ENCODE measurements at places on chromosomes 2 and 18.

- no peak for DNase-seq
These were observed 15.4 kb downstream of the UBE2F start for GRCh38 chr2:237982039-237982725.

- no peak for DNase-seq
These were observed 189.5 kb upstream of the CYRIA start for GRCh38 chr2:16855183-16855582.

DNA sequence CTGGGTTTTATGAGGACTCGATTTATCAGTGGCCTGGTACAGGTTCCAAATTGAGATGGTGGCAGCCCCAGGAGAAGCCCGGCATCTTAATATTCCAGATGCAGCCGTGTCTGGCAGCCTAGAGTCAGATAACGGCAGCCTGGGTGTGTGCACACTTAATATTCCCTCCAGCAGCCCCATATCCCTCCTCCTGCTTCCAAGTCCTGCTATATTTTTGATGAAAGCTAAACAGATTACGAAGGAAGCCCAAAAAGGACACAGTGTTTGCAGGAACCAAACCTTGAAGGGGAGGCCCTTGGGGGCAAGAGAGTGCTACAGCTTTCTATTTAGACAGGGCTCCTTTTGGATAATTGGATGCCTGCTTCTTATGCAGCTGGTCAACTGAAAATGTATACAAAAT is 25.1 kb upstream of the ALK start:
- no peak for DNase-seq

GRCh38 chr2:159009940-159010339 is 41.5 kb downstream of the TANC1 start:
- DNase-seq = no peak

DNA sequence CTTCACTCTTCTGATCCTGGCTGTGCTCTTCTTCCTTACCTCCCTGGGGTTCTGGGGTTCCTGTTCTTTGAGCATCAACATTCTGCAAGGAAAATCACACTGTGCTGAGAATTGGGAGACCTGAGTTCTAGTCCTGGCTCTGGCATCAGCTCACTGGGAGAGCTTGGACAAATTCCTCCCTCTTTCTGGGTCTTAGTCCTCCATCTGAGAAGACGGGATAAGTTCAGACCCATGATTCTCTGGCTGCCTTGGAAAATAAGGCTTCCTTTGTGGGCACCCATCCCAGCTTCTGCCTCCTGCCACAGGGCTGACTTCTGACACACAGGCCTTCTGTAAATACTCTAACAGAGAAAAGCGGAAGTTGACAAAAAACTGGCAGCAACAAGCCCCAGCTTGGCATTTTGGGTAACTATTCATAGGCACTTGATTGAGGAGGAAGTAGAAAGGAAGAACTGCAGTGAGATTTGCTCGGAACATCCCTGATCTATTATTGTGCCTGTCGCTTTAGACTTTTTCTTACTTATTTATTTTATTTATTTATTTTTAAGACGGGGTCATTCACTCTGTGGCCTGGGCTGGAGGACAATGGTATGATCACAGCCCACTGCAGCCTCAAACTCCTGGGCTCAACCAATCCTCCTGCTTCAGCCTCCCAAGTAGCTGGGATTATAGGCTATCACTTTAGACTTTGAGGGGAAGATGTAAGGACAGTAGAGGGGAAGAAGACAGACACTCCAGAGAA is 7.9 kb downstream of the PCBP1 start:
- DNase-seq = peak; percentile 91

DNA sequence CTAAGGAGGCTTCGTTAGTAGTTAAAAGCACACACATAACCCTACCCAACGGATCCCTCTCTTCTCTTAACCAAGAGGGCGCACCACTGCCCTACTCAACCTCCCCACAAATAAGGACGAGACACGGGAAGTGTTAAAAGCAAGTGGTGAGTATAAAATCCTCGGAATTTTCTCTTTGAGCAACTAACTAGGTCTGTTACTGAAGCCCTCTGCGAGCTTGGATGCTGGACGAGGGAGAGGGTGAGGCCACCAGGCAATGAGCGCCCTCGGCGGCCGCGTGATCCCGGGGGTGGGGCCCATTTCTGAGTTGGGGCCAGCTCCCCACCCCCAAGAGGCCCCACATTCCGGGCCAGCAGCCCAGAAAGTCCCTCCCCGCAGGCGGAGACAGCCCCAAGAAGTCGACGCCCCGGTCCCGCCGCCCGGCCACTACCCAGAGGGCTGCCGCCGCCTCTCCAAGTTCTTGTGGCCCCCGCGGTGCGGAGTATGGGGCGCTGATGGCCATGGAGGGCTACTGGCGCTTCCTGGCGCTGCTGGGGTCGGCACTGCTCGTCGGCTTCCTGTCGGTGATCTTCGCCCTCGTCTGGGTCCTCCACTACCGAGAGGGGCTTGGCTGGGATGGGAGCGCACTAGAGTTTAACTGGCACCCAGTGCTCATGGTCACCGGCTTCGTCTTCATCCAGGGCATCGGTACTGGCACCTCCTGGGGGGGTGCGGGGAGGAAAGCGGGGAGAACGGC is at the start of gene CYBRD1:
Gene CYBRD1 (plus strand): TSS at position 423 of the 736 bp plus-strand sequence. CDS start 72 bp downstream, at position 495.
- DNase-seq = no peak

DNA sequence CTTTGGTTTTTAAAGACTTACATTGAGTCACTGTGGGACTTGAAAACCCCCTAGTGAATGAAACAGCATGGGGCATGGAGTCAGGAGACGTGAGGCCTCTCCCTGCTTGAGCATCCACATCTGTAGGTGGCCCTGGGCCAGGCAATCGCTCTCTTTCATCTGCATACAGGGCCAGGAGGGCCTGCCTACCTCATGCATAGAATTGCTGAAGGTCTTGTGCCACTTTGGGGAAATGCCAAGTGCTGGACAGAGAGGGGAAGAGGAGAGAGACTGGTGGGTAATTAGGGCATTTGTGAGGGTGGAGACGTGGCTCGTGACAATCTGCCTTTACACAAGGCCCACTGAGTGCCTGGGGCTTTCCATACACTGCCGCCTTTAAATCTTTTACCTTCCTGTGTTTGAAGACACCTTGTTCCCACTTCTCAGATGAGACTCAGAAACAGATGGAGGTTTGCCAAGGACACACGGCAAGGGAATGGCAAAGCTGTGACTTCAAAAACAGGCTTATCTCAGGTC is 322.2 kb upstream of the HS6ST1 start:
- DNase-seq = no peak

GRCh38 chr2:10004836-10005235 is 38.5 kb upstream of the KLF11 start:
- no peak for DNase-seq

- DNase-seq = no peak
These were observed 110.9 kb downstream of the MTCL1 start for GRCh38 chr18:8816220-8816619.

GRCh38 chr2:108266218-108266617 is 22.5 kb upstream of the SULT1C2 start:
- DNase-seq = no peak

- no peak for DNase-seq
These were observed 157.7 kb downstream of the HNMT start for GRCh38 chr2:138121666-138122661.
